NCI-H2227 treated with DMSO at 0.1 percent for 48 hours (cell line): ENCODE measurements at places on chromosomes 5 and 9.

GRCh38 chr5:30749971-30750370, 443.5 kb upstream of the CDH6 start:
- DNase-seq, result no peak

- DNase-seq, result no peak
Measured at GRCh38 chr9:133987946-133988665, 4.0 kb downstream of the VAV2 start.

- no peak for DNase-seq
Measured at GRCh38 chr9:84899326-84899725, 229.8 kb downstream of the NTRK2 start.

GRCh38 chr9:122827761-122828093, 661 bp downstream of the PDCL start:
- no peak for DNase-seq

DNA sequence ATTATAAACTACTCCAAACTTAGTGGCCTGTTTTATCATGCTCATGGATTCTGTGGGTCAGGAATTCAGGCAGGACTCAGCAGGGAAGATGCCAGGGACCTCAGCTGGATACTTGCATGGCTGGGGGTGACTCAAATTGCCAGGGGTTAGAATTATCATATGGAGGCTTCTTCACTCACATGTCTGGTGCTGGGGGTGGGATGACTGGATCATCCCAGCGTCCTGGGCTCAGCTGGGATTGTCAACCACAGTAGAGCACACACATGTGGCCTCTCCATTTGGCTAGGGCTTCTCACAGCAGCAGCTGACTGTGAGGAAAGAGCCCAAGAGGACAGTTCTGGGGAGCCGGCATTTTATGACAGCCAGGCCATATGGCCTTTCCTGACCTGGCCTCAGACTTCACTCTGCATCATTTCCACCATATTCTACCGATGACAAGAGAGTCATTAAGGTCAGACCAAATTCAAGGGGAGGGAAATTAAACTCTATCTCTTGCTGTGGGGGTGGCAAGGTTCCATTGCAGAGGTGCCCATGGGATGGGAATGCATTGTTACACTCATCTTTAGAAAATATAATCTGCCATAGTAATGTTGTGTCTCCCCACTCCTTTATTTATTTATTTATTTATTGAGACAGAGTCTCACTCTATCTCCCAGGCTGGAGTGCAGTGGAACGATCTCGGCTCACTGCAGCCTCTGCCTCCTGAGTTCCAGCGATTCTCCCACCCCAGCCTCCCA, 5.2 kb upstream of the GRK6 start:
- DNase-seq, result no peak

GRCh38 chr5:155342956-155343355, 329.4 kb downstream of the KIF4B start:
- no peak for DNase-seq

GRCh38 chr5:6338871-6339270, 39.5 kb downstream of the MED10 start:
- no peak for DNase-seq
